Frontal cortex (tissue), 4 donors: ENCODE measurements at places on chromosomes 16 and 17. TPM values are rescaled to one million over a fixed set of nuclear protein-coding genes. Genes with fewer than 3 reads are reported as not detected.

The ALOX15B gene
- under 0.01 TPM for total RNA-seq

DNA sequence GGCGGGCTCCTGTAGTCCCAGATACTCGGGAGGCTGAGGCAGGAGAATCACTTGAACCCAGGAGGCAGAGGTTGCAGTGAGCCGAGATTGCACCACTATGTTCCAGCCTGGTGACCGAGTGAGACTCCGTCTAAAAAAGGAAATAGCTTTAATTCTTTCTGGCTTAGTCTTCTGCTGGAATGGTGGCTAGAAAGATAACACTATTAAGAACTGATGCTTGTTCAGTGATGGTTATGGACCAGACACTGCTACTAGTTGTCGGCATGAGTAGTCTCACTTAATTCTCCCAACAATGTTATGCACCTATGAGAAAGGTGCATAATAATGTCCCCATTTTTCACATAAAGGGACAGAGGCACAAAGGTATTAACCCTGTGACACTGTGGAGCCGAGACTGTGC lies 188.7 kb downstream of the HS3ST3A1 start:
- no peak for DNase-seq

The KRTAP1-3 gene
- not detected for total RNA-seq

The GNGT2 gene
- not detected for total RNA-seq

DNA sequence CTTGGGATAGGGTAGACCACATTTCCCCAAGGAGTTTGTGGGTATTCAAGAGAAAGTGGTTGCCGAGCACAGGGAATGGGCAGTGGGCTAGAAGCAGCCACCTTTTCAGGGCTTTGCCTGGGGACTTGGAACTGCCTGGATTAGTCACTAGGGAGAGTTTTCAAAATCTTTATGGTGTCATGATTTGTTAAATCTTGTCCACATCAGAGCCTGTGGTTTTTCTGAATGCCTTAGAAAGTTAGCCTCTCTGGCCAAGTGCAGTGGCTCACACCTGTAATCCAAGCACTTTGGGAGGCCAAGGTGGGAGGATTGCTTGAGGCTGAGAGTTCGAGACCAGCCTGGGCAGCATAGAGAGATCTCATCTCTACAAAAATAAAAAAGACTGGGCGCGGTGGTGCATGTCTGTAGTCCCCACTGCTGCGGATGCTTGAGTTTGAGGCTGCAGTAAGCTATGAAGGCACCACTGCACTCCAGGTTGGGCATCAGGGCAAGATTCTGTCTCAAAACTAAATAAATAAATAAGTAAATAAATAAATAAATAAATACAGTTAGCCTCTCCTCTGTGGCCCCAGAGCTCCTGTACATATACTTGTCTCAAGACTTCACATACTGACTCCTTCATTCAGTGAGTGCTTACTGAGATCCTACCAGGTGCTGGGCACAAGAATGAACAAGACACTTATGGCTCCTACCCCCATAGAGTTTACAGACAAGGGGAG lies 76.3 kb upstream of the HNF1B start:
- DNase-seq, result no peak
